ENCODE measurements at places on chromosomes 12 and 14.

DNA sequence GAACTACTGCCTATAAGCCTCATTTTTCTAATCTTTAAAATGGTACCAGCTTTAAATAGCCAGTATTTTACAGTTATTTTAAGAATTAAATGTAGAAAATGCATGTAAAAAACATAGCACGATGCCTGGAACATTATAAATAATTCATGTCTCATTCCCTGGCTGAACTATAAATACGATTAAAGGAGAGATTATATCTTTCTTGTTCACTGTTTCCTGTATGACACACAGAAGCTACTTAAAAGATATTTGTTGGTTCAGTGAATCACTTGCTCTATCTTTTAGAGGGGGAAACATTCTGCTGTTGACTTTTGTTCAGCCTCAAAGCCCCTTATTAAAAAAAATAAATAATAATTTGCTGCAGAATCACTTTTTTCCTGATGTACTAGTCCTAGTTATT, 406.9 kb downstream of the LRFN5 start:
- DNase-seq: no peak

- DNase-seq: no peak
These were observed 14.8 kb downstream of the BDKRB1 start for GRCh38 chr14:96270565-96271420.

- DNase-seq: no peak
These were observed 20.3 kb downstream of the HEBP1 start for GRCh38 chr12:12979731-12980259.

GRCh38 chr12:113040722-113041171, 15.8 kb upstream of the DTX1 start:
- DNase-seq: no peak

DNA sequence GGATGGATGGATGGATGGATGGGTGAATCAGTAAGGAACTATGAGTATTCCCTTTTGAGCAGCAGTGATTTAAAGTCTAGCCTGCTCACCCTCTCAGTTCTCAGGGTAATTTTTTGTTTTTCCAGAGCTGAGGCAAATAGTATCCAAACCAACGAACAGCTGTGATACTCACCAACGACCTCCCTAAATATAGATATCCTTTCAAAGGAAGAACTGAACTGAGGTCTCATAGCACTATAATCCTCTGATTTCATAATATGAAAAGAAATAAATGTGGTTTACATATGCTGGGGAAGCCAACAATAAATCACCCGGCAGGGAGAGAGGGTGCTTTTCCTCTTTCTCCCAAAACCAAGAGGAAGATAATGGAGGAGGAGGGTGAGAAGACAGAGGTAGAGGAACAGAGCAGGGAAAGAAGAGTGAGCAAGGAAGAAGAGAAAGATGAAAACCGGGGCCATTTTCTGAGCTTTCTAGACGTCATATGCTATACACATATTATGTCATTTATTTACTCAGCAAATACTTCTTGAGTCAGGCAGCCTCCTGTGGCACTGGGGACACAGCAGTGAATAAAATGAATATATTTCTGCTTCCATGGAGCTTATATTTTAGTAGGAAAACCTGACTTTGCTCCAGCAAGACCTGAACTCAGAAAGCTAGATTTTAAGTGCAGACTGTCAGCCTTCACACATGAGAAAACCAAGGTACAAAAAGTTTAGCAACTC, 710.7 kb upstream of the TBX3 start:
- no peak for DNase-seq

- no peak for DNase-seq
These were observed 409.1 kb downstream of the TMEM132D start for GRCh38 chr12:129494766-129495165.

DNA sequence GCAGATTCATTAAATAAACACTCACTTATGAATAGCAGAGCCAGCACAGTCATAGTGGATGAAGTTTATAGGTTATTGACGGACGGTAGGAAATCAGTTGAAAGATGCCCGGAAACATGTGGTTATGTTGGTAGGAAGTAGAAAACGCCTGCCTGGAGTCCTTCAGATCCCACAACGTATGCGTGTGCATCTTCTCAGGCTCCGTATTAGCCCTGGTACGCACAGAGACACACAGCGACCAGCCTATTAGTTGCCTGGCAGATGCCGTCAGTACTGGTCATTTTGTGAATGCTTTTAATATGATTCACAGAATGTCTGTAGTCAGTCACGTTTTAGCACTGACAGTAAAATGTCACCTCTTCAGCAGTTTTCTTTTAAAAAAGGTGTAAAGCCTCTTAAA, 196.4 kb downstream of the RGS6 start:
- DNase-seq: no peak

GRCh38 chr14:101155575-101155974, 252.1 kb upstream of the RTL1 start:
- no peak for DNase-seq

GRCh38 chr12:632102-632696, 31.0 kb downstream of the NINJ2 start:
- DNase-seq: no peak

GRCh38 chr14:68639000-68639757, 153.7 kb downstream of the ZFP36L1 start:
- DNase-seq: no peak

GRCh38 chr14:56087671-56088471, 30.3 kb upstream of the PELI2 start:
- DNase-seq: no peak

GRCh38 chr12:31001581-31002360, 71.9 kb upstream of the DDX11 start:
- no peak for DNase-seq

DNA sequence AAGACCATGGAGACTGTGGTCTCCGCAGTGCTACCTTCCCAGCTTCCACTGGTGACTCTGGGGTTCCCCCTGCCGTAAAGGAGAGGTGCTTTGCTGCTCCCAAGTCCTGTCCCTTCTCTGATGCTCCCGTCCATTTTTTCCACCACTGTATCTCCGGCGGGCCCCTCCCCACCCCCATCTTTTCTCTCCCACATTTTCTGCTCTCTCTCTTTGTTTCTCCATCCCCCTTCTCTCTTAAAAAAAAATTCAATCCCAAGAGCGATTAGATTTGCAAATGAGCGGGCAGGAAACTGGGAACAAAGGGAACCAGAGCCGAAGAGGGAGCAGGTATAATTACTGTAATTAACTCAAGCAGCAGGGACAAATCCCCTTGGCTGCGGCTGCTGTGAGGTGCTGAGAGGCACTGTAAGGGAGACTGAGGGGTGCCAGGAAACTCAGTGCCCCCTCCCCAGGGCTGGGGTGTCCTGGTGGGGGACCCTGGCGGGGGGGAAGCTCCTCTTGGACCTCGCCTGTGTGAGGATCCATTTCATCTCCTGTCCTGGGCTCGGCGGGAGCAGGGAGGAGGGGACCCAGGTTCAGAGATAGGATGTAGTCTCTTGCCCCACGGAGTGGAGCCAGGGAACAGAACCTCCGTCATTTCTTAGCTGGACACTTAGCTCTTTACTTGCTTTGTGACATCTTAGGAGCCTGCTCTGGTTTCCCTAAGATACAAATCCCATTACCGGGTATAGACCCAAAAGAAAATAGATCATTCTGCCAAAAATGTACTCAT, 140.4 kb upstream of the NRXN3 start:
- DNase-seq: no peak

GRCh38 chr12:880656-881055, 68.8 kb downstream of the RAD52 start:
- DNase-seq: no peak

- no peak for DNase-seq
These were observed 76.6 kb upstream of the KCNH3 start for GRCh38 chr12:49462083-49462744.

- DNase-seq: no peak
These were observed 11.2 kb downstream of the LGMN start for GRCh38 chr14:92737206-92737605.

GRCh38 chr12:87120440-87120839, 864.2 kb upstream of the MGAT4C start:
- no peak for DNase-seq

DNA sequence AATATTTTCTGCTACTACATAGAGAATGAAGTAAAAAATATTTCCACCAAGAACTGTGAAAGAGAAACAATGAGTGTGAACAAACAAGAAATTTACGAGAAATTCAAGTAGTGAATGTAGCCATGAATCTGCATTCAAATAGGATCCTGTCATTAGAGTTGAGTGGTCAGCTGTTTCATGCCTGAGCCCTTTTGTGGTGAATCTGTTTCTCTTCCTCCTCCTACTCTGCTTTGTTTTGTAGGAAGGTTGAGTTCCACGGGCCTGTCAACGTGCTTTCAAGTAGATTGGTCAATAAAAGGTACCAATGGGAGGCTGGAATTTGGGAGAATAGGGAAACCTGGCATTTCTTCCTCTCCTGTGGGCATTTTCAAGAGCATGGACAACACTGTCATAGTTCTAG, 1749.6 kb upstream of the FLRT2 start:
- no peak for DNase-seq

DNA sequence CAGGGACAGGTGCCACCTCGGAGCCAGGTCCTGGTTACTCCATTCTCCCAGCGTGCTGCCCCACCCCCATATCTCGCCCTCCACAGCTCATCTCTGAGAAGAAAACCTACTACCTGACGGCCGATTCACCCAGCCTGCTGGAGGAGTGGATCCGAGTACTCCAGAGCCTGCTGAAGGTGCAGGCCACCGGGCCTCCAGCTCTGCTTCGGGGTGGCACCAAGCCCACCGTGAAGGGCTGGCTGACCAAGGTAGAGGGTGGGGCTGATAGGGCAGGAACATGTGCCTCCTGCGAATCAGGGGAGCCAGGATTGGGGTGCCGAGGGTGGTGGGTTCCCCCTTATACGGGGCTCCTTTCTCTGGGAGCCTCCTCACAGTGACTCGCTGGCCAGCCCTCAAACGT, 25.9 kb downstream of the PIGH start:
- no peak for DNase-seq

DNA sequence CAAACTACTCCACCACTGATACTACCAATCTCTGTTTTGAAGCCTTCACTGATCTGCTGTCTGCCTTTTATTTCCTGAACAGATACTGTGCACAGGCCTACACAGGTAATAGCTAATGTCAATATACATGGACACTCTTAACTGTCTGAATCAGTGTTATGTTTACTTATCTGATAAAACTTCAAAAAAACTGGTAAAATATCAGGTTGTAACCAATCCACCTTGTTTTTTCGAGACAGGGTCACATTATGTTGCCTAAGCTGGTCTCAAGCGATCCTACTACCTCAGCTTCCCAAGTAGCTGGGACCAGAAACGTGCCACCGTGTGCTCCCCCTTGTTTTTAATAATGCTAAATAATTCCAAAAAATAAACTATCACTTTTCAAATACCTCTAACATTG, 43.5 kb downstream of the HECTD1 start:
- no peak for DNase-seq

- no peak for DNase-seq
These were observed at the start of gene TMEM52B for GRCh38 chr12:10178821-10179220. TSS of gene TMEM52B (plus strand) at chr12:10179032. CDS start at chr12:10179575, 543 bp downstream.

GRCh38 chr12:55681142-55682077, 26.3 kb downstream of the ITGA7 start:
- no peak for DNase-seq

- DNase-seq: no peak
These were observed 32.6 kb upstream of the CD9 start for GRCh38 chr12:6167327-6168280.

GRCh38 chr14:22623047-22623446, 21.1 kb downstream of the OR6J1 start:
- no peak for DNase-seq

GRCh38 chr14:90804292-90805083, 11.7 kb downstream of the TTC7B start:
- no peak for DNase-seq

DNA sequence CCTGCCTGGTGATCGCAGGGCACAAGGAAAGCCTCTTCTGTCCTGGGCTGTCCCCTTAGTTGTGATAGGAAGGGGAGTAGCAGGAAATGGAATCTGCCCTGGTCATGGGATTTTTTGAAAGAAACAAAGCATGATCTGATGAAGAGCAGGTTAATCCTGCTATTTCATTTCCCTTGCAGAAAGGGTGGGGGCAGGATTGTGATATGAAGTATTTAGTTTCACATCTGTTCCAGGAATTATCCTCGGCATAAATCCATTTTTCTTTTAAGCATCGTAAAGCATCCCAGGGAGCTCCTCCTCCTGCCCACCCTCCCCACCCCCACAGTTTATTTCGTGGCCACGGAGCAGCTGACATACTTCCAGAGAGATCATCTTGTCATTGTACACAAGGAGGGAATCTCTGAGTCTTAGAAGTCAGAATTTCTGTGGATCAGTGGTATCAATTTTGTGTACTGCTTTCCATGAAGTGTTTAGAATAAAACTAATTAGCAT, 53.1 kb downstream of the TGFB3 start:
- no peak for DNase-seq

All from type B pancreatic cell (in vitro differentiated cells).